ENCODE measurements at places on chromosomes 5 and 9.

- no peak for DNase-seq
Measured at GRCh38 chr9:131396626-131397025, 2.7 kb downstream of the PRRC2B start.

GRCh38 chr5:41707853-41708603 is 162.2 kb downstream of the OXCT1 start:
- no peak for DNase-seq

DNA sequence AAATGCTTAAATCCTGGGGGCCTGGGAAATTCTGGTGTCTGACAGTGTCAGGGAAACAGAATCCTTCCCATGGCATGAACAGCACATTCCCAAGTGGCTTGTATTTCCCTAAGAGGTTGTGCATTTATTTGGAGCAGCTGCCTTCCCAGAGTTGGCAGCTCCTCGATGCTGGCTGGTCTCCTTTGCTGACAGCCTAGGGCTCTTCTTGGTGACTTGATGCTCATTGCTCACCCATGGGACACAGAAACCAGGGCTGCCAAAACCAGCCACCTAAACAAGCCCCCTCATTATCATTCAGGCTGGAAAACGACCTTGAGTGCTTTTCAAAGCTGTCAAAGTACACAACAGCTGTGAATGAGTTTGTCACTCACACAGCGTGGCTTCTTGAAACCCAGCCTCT is 24.2 kb downstream of the ENHO start:
- no peak for DNase-seq

DNA sequence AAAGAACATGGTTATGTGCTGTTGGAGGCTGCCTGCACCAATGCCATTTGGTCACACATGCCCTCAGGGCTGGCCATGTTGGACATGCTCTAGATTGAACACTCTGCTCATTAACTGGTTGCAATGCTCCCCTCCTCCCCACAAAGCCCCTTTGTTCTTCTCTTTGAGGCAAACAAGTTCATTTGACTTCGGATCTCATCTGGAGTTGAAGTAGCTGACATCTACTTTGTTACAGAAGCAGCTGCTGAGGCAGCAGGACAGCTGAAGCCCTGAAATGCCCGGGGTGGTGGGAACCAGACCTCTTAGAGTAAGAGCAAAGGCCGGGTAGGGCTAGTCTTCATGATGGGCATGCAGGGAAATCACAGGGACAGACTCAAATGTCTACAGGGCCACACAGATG is 123.5 kb downstream of the APBA1 start:
- DNase-seq, result no peak

GRCh38 chr9:20208961-20209371 is 413.3 kb downstream of the MLLT3 start:
- no peak for DNase-seq
